ENCODE measurements at places on chromosomes 1 and 21.
A peak's percentile ranks its signal among the peaks of the same experiment; 100 is the strongest.

DNA sequence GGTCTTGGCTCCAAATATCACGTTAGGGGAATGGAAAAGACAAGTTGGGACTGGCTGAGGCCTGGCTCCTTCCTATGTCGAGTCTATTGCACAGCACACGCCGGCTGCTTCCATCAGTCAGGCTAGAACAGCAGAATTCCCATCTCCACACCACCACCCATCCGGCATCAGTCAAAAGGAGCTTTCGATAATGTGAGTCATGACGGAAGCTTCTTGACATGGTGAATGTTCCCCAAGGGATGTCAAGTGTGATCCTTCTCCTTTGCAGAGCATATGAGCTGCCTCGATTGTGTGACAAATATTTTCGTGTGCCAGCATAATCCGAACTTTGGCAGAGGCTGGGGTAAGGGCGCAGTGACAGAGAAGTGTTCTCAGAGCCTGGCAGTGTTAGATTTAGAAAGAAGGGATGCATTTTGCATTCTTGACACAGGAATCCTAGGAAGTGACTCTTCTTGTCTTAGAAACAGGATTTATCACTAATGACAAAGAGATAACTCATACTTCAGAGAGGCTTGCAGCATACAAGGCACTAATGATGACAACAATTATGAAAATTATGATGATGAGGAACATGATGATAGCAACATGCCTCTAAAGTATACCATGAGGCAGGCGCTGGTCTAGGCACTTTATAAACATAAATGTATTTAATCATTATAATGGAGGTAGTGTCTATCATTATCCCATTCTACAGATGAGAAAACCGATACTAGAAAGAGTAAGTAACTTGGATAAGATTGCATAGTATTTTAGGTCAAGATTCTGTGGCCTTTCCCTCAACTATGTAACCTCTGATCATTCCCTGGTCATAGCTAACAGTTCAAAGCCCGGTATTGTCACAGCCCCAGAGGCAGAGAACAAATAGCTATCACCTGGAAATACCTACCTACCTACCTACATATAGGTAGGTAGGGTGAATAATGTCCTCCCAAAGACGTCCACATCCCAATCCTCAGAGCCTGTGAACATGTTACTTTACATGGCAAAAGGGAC is 135.0 kb downstream of the KCNJ6 start:
- no peak for DNase-seq

GRCh38 chr21:42775891-42776290 is 103.4 kb downstream of the WDR4 start:
- DNase-seq = no peak

- no peak for DNase-seq
Measured at GRCh38 chr21:33132054-33132453, 62.1 kb downstream of the OLIG1 start.

DNA sequence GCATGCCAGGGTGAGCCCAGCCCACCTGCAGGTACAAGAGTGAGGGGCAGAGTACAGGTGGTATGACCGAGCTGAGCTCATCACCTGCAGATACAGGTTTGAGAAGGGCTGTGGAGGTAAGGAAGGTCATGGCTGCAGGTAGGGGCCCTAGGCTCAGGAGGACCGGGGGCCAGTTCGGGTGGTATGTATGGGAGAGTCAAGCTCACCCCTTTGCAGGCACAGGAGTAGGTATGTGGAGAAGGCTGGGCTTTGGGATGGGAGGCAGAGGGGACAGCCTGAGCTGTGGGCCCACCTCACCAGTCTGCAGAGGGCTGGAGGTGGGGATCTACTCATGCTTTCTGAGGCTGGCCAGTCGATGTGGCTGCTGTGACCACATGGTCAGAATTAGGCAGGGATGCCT is 17.2 kb downstream of the PODN start:
- DNase-seq = no peak

DNA sequence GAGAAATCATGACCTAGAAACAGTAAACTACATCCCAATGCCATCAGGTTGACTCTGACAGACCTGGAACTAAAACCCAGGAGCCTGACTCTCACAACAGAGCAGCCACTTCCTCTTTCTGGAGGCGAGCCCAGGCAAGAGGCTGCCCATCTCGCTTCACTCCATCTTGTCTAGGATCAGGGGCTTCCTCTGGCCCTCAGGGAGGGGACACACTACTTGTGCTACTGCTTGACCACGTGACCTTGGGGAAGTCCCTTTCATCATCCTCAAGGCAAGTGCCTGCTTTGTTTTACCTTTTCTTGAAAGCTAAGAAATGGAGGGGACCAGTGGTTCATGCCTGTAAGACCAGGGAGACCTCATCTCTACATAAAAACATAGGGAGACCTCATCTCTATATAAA is 2.6 kb upstream of the TENT5B start:
- DNase-seq = no peak

DNA sequence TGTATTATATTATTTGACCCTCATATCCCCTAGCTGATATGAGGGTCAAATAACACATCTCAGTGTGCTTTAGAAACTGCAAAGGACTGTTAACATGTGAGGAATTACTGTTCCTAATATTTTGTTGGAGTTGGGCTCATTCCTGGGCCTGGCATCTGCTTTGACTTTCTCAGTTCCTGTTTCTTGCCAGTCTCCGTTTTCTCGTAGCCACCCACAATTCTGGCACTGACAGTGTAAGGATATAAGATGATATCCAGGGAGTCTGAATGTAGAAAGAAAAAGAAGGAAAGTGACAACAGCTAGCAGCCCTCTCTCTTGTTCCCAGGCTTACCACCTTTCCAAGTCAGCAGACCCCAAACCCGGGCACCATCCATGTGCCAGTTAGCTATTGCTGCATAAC is 54.4 kb upstream of the SCMH1 start:
- no peak for DNase-seq

- DNase-seq = no peak
Measured at GRCh38 chr21:30943243-30943642, 61.9 kb upstream of the KRTAP11-1 start.

- no peak for DNase-seq
Measured at GRCh38 chr21:25496825-25497482, 110.3 kb downstream of the MRPL39 start.

DNA sequence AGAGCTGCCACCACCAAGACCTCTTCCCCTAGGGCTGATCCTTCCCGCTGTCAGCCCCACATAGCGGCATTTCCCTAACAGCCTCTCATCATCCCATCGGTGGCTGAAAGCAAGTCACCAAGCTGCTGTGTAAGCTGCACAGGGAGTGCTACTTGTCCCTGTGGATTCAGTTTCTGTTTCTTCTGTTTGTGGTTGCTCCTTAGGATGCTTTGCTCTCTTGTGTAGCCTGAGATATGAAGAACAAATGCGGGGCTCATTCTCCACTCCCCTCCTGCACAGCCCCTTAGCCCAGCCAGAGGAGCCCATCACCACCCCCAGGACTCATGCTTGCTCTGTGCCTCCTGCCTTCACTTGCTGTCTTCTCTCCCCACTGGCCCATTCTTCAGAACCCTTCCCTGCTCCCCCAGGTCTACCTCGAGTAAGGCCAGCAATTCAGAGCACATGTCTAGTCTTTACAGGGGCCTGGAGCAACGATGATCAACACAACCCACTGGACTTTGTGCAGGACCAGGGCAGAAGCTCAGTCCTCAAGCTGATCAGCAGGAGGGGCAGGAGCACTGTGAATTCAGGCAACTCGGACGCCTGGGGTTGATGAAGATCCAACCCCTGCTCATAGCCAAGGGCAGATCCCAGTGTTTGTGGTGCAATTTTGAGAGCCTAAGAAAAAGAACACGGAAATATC is 82.6 kb upstream of the GALNT2 start:
- no peak for DNase-seq

DNA sequence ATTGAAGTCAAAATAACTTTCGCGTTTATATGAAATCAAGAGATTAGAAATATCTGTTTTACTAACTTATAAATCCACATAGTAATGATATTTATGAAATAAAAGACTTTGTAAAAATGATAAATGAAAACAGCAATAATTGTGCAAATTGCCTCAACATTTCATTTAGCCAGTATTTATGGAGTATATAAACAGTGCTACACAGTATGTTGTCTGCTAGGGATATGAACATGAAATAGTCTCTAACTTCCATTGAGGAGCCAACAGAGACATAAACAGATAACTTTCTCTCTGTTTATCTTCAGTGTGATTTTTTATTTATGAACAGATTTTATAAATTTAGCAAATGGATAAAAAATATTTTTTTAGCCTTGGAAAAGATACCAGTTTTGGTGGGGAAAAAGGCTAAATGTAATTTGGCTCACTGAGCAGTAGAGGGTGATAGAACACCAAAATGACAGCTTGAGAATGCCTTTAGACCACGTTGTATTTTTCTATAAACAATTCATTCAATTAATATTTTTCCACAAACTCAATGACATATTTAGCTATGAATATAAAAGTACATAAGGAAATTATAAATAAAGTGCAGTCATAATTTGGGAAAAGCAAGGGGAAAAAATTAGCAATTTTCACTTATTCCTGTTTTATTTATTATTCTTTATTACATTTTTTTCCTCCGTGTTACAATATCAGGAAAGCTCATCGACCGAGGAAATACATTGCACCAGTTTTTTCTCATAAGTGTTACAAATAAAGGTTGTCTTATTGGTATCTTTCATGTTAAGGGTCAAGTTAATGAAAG is 47.5 kb upstream of the EEIG2 start:
- DNase-seq = peak; percentile 34

DNA sequence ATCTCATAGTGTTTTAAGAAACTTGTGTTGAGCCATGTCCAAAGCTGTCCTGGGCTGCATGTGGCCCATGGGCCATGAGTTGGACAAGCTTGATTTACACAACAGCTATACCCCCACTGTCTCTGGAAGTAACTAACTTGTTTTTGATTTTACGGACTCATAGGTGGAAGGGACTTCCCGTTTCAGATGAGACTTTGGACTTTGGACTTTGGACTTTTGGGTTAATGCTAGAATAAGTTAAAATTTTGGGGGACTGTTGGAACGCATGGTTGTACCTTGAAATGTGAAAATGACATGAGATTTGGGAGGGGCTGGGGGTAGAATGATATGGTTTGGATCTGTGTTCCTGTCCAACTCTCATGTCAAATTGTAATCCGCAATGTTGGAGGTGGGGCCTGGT is 52.6 kb upstream of the ZSWIM5 start:
- DNase-seq = no peak

- no peak for DNase-seq
Measured at GRCh38 chr1:63320022-63320721, 2.2 kb upstream of the FOXD3 start.

DNA sequence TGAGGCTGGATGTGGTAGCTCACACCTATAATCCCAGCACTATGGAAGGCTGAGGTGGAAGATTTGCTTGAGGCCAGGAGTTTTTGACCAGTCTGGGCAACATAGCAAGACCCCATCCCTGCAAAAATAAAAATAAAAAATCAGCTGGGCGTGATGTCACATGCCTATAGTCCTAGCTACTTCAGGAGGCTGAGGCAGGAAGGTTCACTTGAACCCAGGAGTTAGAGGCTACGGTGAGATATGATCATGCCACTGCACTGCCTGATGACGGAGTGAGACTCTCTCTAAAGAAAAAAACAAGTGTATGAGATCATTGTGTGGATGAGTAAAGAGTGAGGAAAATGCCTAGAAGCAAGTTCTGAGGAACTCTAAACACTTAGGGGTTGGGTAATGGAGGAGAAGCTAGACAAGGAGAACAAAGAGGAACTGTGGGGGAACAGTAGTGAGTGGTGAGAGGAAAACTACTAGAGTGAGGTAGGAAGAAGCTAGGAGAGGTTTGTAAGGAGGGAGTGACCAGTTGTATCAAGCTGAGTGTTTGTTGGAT is 17.0 kb downstream of the CLIC4 start:
- DNase-seq = no peak

DNA sequence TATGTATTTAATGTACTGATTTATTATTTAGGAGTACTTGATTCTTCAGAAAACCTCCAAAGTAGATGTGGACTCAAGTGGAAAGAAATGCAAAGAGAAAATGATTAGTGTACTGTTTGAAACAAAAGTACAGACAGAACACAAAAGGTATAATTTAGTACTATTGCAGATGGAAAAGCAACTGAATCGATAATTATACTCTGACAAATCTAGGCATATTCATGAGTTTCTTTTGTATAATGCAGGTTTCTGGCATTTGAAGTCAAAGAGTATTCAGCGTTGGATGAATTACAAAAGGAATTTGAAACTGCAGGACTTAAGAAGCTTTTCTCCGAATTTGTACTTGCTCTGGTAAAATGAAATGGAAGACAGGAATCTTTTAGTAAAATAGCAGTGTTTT is 12.5 kb downstream of the RWDD3 start:
- no peak for DNase-seq

DNA sequence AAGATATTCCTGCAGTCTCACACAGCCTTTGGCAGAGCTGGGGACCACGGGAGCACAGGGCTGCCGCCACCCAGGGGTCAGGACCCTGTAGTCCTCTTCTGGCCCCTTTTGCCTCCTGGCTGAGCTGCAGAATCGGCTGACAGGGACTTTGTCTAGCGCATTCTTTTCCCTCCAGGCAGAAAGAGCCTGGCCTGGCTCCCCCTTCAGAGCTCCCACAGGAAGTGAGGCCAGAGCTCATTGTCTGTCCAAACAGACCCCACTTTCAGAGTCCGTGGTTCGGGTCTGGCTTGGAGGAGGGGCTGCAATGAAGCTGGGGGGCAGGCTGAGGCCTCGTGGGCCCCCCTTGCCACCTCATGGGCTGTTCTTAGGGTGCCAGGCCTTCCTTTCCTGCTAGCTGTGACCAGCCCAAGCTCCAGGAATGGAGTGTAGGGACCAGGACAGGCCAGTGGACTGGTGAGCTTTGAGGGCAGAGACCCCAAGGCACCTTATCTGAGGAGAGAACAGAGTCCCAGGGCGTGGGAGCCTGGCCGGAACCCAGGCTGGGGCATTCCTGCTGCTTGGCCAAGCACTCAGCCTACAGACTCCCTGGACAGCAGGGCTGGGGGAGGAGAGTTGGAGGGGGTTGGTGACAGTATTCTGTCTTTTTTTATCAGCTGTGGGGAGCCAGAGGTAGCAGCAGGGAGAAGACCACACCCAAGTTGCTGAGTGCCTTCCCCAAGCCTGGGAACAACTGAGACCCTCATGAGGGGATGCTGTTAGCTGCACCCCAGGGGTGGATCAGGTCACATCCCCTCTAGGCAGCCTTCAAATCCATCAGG is 4.7 kb downstream of the CELSR2 start:
- DNase-seq = no peak

- DNase-seq = no peak
Measured at GRCh38 chr1:218694085-218694484, 348.9 kb downstream of the TGFB2 start.

Measured in A549 (cell line).